ENCODE measurements at places on chromosomes 4 and X.
A peak's percentile ranks its signal among the peaks of the same experiment; 100 is the strongest.

GRCh38 chr4:43732829-43733426 is 715.7 kb downstream of the KCTD8 start:
- no peak for DNase-seq

- no peak for DNase-seq
Measured at GRCh38 chrX:39260965-39261364, 459.7 kb downstream of the MID1IP1 start.

- DNase-seq = no peak
Measured at GRCh38 chr4:7315286-7315685, 119.4 kb downstream of the PSAPL1 start.

GRCh38 chr4:98509721-98510120 is 148.7 kb downstream of the TSPAN5 start:
- DNase-seq = no peak

- no peak for DNase-seq
Measured at GRCh38 chr4:122865425-122865824, 38.8 kb downstream of the FGF2 start.

DNA sequence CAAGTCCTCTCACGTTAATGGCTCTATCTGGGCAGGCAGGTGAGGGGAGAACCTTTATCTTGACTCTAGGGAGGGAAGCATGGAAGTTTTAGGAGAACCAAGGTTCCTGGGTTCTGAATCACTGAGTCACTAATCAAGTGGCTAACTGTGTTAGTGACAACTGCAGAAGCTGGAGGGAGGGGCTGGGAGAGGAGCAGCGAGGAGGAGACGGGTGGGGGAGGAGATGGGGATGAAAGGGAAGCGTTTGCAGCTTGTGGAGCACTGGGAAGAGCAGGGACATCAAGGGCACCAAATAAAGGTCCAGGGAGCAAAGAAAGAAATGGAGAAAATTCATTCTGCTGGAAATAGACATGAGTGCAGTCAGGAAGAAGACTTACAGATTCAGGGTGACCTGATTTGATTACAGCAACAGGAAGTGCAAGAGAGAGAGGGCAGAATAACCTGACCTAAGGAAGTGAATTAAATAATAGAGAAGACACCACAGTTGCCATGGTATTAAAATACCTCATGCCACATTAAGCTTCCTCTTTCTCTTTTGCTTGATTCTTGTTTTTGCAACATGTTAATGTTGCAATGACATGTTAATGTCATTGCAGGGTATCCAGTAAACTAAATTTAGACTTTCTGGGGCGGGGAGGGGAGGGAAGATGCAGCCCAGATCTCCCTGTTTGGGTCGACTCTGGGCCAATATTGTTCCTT is 4.5 kb upstream of the SETD7 start:
- DNase-seq = no peak

- no peak for DNase-seq
Measured at GRCh38 chr4:114027596-114027995, 48.1 kb upstream of the ARSJ start.

DNA sequence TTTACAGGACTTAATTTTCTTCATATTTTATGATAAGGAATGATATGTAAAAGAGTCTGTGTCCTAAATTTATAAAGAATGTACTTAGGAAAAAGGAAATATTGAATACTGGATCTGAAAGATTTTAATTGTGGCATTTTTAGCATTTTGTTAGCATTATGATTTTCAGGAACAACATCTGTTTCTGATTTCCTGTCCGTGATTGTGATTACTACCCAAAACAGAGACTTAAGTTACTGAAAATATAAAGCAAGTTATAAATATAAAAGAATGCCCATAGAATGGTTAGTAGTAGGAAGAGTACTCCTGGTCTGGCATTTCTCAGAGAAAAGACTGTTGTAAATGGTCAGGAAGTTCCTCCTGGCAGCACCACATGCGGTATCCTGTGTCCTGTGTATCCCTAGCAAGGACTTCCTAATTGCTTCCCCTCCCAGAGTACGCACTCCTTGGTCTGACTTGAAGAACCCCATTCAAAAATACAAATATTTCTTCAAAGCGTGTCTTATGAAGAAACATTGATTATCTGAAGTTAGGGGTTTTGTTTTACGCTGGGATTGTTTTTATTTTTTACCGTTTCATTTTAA is 88.9 kb downstream of the RS1 start:
- DNase-seq = no peak

GRCh38 chr4:40731792-40732245 is 17.9 kb upstream of the NSUN7 start:
- DNase-seq = no peak

GRCh38 chr4:119593698-119594097 is 34.9 kb downstream of the PDE5A start:
- DNase-seq = no peak

DNA sequence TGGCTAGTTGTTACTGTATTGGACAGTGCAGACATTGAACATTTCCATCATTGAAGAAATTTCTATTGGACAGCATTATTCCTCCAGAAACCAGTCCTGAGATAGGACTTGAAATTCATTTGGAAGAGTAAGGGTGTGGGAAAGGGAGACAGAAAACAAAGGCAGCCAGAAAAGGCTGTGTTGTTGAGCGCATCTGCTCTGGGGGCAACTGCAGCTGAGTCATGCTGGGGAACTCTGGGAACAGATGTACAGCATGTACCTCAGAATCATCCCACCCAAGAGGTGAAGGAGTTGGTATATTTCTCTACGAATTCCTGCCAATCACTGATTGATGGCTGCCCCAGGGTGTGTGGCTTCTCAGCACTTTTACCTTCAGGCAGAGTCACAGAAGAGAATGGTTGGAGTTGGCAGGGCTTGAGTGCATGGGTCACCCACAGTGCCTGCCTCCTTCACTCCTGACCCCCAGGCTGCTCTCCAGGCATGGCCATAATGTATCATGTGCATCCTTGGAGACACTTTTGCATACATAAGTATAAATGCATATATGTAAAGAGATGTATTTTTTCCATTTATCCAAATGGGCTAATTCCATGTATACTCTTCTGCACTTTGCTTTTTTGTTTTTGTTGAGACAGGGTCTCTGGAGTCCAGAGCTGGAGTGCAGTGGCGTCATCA is 39.4 kb downstream of the GEMIN8 start:
- DNase-seq = no peak

GRCh38 chr4:54842226-54842625 is 184.5 kb downstream of the KIT start:
- DNase-seq = no peak

DNA sequence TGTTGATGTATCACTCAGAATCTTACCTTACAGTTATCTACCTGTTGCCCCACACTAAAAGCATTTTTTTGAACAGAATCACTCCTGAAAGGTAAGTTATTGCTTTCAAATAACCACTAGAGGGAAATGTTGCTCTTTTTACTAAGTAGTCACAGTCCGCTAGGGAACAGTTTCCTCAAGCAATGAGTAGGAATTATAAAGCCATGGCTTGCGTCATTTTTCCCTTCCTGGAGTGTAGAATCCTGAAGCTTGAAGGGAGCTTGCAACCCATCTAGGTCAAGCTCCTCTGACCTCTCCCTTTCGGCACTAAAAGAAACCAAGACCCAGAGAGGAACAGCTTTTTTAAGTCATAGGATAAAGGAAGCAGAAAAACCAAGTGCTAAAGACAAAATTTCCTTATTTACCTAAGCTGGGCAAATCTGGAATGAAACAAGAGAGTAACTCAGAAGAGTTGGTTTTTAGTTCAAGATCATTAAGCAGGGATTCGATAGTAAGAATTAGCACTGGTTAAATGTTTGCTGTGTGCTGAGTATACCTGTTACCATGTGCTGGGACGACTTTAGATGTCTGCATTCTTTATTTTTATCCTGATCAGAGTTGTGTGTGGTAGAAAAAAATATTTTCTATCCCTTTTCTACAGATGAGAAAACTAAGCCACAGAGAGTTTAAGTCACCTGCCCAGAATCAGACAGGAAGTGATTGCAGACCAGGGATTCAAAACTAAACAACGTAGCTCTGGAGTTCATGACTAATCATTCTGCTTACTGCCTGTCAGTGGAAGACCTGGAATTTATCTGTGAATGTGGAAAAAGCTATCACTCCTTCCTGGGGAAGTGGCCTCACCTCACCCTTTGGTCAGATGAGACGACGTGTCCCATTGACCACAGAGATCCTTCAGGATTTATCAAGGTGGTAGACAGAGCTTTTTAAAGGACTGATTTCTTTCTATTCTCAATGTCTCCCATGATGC is 631.5 kb downstream of the RAB28 start:
- no peak for DNase-seq

DNA sequence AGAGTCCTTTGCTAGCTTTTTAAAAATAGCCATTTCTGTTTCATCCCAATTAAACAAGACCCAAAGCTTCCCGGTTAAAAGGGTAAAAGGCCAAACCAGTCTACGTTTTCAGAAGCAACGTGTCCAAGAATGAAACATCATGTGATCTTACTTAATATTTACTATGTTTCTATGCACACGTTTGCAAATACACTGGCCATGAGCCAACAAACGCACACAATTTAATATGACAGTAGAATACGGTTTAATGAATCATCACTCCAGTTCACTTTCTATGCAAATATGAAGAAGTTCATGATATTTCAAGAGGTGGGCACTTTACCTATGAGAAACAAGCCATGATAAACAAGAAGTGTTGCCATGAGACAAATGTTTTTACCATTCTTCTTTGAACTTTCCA is 4.3 kb downstream of the NR0B1 start:
- DNase-seq = no peak

DNA sequence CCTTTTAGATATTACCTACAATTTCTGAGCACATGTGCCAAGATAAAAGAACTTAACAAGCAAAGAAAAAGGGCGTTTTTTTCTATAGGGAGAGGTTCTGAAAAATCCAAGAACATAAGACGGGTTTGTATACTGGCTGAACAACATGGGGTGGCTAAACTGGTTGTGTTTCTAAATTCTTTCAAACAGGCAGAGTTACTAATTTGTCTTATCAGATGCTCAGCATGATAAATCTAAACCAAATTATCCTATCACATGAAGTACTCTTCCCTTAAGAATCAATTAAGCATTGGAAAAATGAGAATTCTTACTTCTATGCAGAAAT is 45.4 kb upstream of the PGM2 start:
- no peak for DNase-seq

GRCh38 chr4:138334346-138335016 is 92.3 kb upstream of the SLC7A11 start:
- no peak for DNase-seq

DNA sequence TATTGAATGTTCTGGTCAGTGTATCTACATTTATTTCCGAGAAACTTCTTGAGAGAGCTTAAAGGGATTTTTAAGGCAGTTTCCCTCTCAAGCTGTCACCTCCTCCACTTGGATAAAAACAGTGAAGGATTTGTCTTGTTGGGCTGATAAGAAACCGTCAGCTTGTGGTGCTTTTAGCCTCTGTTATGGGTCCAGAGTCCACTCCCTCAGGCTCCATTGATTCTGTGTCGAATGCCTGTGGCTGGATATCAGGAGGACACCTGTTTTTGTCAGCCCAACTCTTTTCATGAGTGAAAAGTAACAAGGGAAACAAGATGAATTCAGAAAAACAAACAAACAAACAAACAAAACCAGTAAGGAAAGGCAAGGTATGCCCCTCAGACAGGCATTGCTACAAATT is 12.4 kb downstream of the CLCN4 start:
- no peak for DNase-seq

- no peak for DNase-seq
Measured at GRCh38 chr4:108433832-108434231, 186.5 kb upstream of the RPL34 start.

DNA sequence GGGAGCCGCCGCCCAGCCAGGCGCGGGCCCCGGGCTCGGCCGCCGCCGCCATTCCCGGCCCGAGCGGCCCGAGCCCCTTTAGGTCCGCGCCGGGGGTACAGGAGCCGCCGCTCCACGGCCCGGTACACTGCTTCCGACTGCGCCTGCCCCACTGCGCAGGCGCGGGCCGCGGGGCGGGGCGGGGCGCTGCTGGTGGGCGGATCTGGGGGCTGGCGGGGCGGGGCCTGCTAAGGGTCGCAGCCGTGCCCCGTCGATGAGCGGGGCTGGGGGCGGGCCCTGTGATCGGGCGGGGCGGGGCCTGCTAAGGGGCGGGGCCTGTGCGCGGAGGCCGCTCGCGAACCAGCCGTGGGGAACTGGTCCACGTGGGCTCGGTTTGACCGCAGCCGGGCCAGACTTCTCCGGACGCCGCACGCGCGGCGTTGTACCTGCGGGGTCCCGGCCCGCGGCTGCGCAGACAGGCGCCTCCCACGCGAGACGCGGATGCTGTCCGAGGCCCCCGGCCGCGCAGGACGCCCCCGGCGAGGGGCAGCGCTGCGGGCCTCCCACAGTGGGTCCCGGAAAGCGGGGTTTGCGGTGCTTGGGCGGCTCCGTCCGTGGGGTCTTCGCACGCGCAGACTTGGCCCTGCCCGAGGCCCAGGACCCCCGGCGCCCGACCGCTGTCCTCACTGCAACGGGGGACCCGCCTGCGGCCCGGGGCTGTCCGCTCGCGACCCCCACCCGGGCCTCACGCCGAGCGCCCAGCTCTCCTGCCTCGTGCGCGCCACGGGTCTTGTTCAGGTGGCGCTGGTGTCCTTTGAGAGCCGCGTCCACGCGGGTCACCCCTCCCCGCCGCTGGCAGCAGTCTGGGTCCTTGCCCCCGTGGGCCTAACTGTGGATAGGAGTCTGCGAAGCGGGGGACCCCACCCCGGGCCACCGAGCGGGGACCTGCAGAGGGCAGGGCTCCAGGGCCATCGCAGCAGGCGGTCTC is at the start of gene DGKQ:
Gene DGKQ (minus strand): TSS at position 139 of the 967 bp plus-strand sequence. CDS start 87 bp downstream, at position 52.
- peak; percentile 90 for DNase-seq
